ENCODE measurements at places on chromosomes 5 and 9. TPM values are rescaled to one million over a fixed set of nuclear protein-coding genes. Genes with fewer than 3 reads are reported as not detected.

FOXD4L5 gene
- not detected for polyA plus RNA-seq

DAB2IP gene
- 26.4 TPM for polyA plus RNA-seq

GRPEL2 gene
- 18.5 TPM for polyA plus RNA-seq

RUFY1 gene
- 30.1 TPM for polyA plus RNA-seq

ACOT12 gene
- polyA plus RNA-seq, result not detected

TAF11L5 gene
- polyA plus RNA-seq, result not detected

Data from esophagus (tissue), 2 donors.